ENCODE measurements at places on chromosomes 16 and 17. TPM values are rescaled to one million over a fixed set of nuclear protein-coding genes. Genes with fewer than 3 reads are reported as not detected.

- H3K4me3 ChIP-seq: no peak overlapping the region
- H3K27ac ChIP-seq: no peak overlapping the region
- no peaks in the 10 kb centered on the region for H3K27me3 ChIP-seq
- H3K4me1 ChIP-seq: peaks cover 29% of the 10 kb centered on the region
These were observed 5.8 kb downstream of the TSR3 start for GRCh38 chr16:1345651-1346421.

DNA sequence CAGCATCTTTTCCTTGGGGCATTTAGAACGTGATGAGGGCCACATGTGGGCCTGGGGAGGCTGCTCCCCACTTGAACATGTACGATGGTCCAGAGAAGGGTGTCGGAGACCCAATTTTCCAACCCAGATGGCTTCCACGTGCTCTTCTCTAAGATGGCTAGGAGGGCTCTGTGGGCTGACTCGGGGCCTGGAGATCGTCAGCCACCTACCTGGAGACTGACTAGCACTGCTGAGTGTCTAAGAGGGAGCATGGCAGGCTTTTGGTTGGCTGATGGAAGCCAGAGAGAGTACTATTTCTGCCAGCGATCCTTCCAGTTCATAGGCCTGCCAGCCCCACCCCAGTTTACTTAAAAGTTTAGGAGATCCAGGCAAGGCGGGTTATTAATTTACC is 60.2 kb upstream of the CLEC18A start:
- H3K36me3 ChIP-seq: peaks cover 22% of the 10 kb centered on the region
- peak overlapping the region; percentile 6 for H3K4me3 ChIP-seq
- DNase-seq: no peak
- peaks cover 17% of the 10 kb centered on the region for H3K4me1 ChIP-seq
- peak overlapping the region; percentile 87 for H3K27ac ChIP-seq

- H3K4me1 ChIP-seq: peaks cover 22% of the 10 kb centered on the region
- no peak overlapping the region for H3K4me3 ChIP-seq
- H3K36me3 ChIP-seq: peaks cover 34% of the 10 kb centered on the region
- H3K27ac ChIP-seq: peak overlapping the region; percentile 78
- peak; percentile 95 for DNase-seq
- no peaks in the 10 kb centered on the region for H3K27me3 ChIP-seq
These were observed 54.2 kb downstream of the PLD6 start for GRCh38 chr17:17151962-17152361.

The OR3A2 gene
- not detected for total RNA-seq

The TMEM98 gene
- 49.4 TPM for total RNA-seq

DNA sequence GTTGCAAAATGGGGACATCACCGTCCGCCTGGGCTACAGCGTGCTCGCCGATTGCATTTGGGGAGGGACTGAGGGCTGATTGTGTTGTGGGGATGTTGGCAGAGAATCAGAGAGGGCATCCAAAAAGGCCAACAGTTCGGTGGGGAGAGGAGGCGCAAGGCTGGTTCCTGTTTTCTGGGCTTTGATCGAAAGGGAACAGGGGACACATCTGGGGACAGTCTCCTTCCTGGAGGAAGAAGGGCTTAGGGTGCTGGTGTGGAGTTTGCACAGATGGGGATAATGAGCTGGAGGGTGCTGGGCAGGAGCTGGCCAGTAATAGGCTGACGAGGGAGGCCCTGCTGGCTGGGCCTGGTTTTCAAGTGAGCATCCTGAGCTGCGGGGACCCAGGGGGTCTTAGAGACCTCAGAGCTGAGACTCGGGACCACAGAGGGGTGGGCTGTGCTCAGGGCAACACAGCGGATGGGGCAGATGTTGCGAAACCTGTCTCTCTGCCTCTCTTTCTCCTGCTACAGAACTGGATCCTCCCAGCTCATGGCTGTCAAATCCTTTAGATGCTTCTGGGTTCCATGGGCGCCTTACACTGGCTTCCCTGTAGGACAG is 288.7 kb downstream of the SEC14L1 start:
- DNase-seq: no peak
- no peaks in the 10 kb centered on the region for H3K27me3 ChIP-seq
- H3K36me3 ChIP-seq: no peaks in the 10 kb centered on the region
- H3K4me3 ChIP-seq: no peak overlapping the region
- H3K27ac ChIP-seq: peak overlapping the region; percentile 96

DNA sequence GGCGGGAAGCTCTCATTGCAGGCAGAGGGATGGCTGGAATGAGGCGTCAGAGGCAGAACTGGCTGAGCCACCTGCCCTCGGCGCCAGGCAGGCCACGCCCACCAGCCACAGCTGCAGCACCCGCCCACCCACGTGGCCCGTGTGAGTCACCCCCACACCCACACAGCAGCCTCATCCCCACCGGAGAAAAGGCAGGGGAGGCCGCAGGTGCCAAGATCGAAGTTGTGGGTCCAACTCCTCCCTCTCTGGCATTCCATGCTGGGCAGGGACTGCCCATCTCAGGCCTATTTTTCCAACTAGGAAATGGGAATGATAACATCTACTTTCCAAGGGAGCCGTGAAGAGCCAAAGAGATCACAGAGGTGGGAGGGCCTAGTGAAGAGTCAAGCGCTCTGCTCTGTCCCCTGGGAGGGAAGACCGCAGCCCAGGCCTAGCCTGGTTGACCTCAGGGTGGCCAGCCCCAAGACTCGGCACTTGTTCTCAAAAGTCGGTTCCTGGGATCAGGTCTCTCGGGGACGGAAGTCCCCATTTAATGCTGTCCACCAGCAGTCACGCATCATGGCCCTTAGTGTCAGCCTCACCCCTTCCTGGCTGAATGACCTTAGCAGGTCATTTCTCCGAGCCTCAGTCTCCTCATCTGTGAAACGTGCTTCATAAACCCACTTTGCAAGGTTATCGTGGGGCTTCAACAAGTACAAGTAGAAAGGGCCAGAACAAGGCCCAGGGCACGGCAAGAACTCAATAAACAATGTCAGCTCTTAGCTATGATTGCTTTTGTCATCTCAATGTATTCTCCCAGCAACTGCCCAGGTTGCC is at the start of gene TRPV3:
Gene TRPV3, minus strand, starts transcription at position 45 of the 816 bp plus-strand sequence. CDS start 2,962 bp downstream, outside the sequence.
- H3K36me3 ChIP-seq: no peaks in the 10 kb centered on the region
- no peak within 1 kb of the TSS for H3K27ac ChIP-seq
- H3K4me3 ChIP-seq: no peak within 1 kb of the TSS

- no peak for DNase-seq
- no peak overlapping the region for H3K4me3 ChIP-seq
These were observed 44.4 kb upstream of the SCNN1B start for GRCh38 chr16:23257682-23258081.

GRCh38 chr16:15907863-15908478 is 19.6 kb upstream of the CEP20 start:
- no peak overlapping the region for H3K4me3 ChIP-seq
- H3K27ac ChIP-seq: no peak overlapping the region
- H3K36me3 ChIP-seq: no peaks in the 10 kb centered on the region
- H3K4me1 ChIP-seq: no peaks in the 10 kb centered on the region
- DNase-seq: no peak

DNA sequence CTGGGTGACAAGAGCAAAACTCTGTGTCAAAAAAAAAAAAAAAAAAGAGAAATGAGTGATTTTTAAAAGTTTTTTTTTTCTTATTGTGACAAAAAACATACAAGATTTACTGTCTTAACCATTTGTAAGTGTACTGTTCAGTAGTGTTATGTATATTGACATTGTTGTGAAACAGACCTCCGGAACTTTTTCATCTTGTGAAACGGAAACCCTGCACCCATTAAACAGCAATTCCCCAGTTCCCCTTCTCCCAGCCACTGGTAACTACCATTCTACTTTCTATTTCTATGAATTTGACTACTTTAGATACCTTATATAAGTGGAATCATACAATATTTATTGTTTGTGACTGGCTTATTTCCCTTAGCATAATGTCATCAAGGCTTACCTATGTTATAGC is 18.7 kb downstream of the DUS2 start:
- no peak overlapping the region for H3K4me3 ChIP-seq
- peaks cover 3% of the 10 kb centered on the region for H3K4me1 ChIP-seq
- H3K36me3 ChIP-seq: peaks cover 13% of the 10 kb centered on the region
- DNase-seq: no peak
- H3K27me3 ChIP-seq: no peaks in the 10 kb centered on the region

DNA sequence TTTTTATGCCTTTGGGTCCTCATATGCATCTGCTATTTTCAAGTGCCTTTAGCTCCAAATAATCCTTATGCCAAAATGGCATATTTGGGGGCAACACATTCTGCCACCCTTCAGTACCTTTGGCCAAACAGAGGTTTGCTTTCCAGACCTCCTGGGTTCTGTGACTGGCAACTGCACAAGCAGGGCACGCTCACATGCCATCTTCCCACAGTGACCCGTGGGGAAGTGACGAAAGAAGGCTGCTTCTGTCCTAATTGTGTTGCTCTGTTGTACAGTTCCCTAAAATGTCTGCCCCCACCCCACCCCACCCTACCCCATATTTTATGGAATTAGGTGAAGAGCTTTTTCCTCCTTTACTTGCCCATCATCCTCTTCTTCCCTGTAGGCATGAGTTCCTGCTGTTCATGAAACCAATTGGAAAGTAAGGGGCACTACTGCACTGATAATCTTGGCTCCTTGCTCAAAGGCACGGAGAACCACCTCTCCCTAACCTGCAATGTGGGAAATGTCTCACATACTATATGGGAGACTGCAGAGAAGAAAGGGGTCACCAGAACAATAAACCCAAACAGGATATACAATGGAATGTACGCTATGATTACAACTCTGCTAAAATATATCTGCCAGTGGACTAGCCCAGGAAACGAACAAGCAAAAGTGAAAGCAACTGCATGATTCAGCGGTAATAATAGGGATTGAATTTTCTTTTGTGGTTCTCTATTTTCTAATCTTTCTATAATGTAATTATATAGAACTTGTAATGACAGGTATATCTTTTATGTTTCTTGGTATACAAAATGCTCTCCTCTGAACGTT is 3.3 kb upstream of the SLFN12L start:
- peak overlapping the region; percentile 56 for H3K27ac ChIP-seq
- peaks cover 18% of the 10 kb centered on the region for H3K4me1 ChIP-seq
- no peaks in the 10 kb centered on the region for H3K27me3 ChIP-seq
- H3K4me3 ChIP-seq: peak overlapping the region; percentile 45

The TBX2 gene
- total RNA-seq: 17.9 TPM

DNA sequence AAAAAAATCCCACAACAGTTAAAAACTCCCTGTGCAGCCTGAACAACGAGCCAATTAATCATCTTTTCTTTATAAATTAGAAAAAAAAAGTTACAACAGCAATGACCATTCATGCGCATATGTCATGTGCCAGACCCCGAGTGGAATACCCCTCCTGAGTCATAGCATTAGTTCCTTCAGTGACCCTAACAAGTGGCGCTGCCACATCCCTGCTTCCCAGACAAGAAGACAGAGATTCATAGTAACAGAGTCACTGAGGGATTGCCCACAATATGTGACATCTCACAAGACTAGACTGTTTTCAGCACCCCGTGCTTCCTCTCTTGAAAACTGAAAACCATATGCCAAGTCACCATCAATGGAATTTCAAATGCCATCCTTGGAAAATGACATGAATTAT is 7.9 kb downstream of the UMOD start:
- no peak for DNase-seq
- H3K4me3 ChIP-seq: no peak overlapping the region
- H3K27ac ChIP-seq: no peak overlapping the region

GRCh38 chr17:45269912-45270311 is 8.0 kb upstream of the SPATA32 start:
- no peak overlapping the region for H3K4me3 ChIP-seq
- H3K27me3 ChIP-seq: no peaks in the 10 kb centered on the region
- peaks cover 84% of the 10 kb centered on the region for H3K36me3 ChIP-seq
- no peak for DNase-seq
- H3K4me1 ChIP-seq: peaks cover 13% of the 10 kb centered on the region

DNA sequence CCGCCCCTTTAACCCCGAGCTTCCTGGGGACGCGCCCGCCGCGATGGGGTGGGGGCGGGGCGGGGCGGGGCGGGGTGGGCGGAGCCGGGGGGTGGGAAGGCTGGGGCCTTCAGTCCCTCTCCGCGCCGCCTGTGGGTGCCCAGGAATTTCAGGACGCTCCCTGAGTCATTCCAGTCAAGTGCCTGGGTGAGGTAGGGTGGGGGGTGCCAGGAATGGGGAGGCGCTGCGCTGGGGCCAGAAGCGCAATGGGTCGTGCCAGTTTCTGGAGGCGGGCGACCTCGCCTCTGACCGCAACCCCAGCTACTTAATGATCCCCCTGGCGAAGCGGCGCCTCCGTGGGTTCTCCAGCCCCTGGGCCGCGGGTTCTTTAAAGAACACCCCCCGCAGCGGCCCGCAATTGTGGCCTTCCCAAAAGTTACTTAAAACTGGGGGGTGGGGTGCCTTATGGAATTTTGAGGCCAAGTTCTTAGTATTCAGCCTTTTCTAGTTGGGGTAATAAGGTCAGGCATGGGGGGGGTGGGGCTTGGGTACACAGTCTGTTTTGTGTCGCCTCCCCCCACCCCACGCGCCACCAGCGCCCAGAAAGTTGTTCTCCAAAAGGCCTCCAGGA is 826 bp upstream of the GSE1 start:
- no peaks in the 10 kb centered on the region for H3K27me3 ChIP-seq
- peak overlapping the region; percentile 74 for H3K4me3 ChIP-seq
- DNase-seq: no peak

DNA sequence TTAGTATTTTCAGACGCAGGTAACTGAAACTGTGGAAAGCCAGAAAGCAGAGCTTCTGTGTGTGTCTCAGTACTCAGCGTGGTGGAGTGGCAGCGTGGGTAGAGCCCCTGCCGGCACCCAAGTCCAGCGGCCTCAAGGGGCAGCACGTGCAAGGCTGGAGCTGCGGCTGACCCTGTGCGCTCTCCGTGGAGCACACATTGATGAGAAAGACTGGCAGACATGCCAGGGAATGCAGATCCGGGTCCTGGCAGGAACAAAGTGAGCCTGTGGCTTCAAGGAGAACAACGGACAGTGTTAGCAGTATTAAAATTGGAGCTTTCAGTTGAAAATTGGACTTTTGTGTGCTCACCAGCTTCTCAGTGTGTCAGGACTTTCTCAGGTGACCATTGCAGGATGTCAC is 23.3 kb downstream of the ZC3H18 start:
- no peak overlapping the region for H3K27ac ChIP-seq
- no peak for DNase-seq
- H3K27me3 ChIP-seq: no peaks in the 10 kb centered on the region
- H3K4me1 ChIP-seq: peaks cover 3% of the 10 kb centered on the region
- H3K36me3 ChIP-seq: peaks cover 14% of the 10 kb centered on the region

DNA sequence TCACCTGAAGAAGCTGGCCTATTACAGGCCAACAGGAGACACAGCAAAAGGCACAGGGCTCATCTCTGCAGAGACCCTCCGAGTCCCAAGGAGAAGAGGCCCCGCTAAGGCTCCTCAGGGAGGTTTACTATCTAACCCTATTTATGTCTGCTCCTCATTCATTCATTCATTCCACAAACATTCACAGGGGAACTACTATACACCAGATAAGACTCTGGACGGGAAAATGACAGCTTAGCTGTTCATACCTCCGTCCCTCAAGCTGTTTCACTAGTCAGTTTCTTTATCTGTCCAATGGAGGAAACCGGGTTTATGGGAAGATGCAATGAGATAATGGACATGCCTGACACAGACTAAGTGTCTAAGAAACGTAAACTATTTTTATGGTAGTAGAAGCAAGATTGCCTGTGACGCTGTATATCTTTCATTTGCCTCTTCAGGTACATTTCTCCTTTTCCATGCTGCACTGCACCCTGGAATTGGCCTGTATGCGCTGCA is 62.1 kb downstream of the SRL start:
- H3K4me3 ChIP-seq: no peak overlapping the region
- H3K27me3 ChIP-seq: no peaks in the 10 kb centered on the region
- H3K27ac ChIP-seq: no peak overlapping the region
- H3K36me3 ChIP-seq: no peaks in the 10 kb centered on the region
- H3K4me1 ChIP-seq: peaks cover 5% of the 10 kb centered on the region

GRCh38 chr16:17331991-17332390 is 138.8 kb downstream of the XYLT1 start:
- peak overlapping the region; percentile 89 for H3K27ac ChIP-seq
- peaks cover 69% of the 10 kb centered on the region for H3K4me1 ChIP-seq
- no peaks in the 10 kb centered on the region for H3K27me3 ChIP-seq
- no peak for DNase-seq
